ENCODE measurements at places on chromosomes 12 and 14.

DNA sequence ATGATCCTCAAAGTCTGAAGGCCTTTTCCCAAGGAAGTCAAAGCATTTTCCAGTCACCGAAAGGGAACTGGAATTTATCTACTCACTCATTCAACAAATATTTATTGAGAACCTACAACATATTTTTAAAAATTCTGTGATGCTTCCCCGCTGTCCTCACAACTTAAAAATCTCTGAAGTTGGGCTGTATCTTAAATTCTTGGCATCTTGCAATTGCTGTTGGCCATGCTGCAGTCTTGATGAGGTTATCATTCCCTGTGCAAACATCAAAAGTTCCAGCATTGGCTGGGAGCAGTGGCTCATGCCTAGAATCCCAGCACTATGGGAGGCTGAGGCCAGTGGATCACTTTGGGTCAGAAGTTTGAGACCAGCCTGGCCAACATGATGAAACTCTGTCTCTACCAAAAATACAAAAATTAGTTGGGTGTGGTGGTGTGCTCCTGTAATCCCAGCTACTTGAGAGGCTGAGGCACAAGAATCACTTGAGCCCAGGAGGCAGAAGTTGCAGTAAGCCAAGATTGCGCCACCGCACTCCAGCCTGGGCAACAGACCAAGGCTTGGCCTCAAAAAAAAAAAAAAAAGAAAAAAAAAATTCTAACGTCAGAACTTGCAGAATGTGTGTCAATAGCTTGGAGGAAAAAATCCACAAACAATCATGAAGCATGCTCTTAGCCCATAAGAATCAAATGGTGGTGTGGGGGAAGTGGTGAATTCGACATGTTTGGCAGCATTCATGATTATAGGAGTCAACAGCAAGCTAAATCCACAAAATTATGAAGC is 34.9 kb downstream of the CCDC177 start:
- DNase-seq: no peak

DNA sequence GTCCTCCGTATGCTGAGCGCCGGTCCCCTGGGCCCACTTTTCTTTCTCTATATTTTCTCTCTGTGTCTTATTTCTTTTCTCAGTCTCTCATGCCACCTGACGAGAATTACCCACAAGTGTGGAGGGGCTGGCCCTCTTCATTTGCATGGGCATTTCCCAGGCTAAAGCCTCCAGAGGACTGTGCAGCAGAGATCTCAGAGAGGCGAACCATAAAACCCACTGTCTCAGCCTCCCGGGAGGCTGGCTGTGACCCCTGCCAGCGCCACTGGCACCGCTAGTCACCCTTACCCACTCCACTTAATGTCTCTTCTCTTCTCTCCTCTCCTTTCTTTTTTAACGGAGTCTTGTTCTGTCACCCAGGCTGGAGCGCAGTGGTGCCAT is 7.1 kb upstream of the SERPINA9 start:
- DNase-seq: no peak

GRCh38 chr12:2963154-2963759 is 4.1 kb downstream of the TEAD4 start:
- DNase-seq: no peak

DNA sequence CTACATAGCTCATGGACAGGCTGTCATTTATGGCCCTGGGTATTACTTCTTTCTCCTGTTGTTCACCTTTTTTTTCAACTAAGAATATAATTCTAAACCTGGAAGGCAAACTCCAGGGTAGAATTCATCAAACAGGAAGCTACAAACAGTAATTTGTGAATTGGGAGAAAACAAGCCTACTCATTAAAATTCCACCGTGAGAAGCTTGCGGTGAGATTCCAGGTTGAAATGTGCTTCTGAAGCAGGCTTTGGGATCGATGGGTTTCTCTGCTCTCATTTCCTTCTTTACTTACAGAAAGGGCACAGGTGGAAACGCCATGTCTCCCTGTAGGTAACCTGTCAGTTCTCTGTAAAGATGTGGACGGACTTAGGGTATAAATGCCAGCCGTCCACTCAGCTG is 257.5 kb downstream of the TMEM132C start:
- DNase-seq: no peak

DNA sequence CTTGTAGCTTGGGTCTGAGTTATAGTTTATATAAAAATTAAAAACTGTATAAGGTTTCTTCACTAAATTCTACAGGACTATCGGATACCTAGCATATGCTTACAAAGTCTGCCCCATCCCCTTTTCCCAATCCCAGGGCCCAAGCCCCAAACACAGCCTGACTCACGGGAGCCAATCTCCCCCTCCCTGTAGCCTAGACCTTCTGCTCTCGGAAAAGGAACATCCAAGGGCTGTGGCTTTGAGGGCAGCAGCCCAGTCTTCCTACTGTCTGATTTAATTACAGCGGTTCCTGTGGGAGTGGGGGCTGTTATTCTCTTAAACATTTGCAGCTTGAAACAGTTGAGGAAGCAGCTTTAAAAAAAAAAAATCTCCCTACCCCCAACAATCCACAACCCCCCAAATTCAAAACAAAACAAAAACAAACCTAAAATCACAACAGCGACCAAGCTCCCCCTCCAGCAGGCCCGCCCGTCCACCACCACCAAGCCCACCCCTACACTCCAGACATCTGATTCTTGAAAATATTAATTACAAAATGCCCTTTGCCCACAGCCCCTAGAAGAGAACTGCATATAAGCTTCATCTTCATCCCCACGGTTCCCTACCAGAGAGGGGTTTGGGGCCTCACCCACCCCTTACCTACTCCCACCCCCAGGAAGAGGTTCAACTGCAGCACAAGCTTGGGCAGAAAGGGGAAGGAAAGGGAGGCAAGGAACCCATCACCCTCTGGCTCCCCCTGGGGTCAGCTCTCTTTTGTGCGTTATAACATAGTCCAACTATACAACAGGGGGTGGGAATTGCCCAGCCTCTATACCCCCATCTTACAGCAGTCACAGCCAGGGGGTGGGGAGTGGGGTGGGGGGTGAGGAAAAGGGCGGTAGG is 1.1 kb upstream of the PRKAG1 start:
- DNase-seq: no peak

- no peak for DNase-seq
These were observed 7.5 kb downstream of the KLRG1 start for GRCh38 chr12:8996682-8997405.

DNA sequence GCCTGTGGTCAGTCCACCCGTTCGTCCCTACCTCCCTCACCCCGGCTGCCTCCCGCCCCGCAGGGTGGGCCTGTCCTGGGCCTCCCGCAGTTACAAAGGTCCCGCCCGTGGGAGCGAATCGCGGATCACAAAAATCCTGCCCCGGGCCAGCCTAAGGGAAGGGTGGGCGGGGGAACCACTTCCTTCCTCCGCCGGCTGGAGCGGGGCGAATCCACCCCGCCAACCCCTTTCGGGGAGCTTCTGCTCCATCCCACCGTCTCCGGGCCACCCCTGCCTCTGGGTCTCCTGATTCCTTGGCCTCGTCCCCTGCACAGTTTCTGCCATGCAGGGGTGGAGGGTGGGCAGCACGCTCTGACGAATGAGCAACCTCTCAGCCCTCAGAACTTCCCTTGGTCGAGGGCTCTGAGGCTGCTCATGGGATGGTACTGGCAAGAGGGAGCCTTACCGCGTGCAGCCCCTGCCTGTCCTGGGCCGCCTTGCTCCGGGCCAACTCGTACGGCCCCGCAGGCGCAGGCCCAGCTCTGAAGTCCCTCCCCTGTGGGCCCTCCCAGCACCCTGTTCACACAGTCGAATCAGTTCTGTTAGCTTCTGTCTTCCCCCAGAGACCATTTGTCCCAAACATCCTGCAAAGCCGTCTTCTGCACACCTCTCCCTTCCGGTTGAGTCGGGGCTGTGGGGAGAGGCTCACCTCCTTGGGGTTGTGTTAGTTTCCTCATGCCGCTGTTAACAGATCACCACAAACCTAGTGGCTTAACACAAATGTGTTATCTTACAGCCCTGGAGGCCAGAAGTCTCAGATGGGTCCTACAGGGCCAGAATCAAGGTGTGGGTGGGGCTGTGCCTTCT is 589 bp upstream of the HVCN1 start:
- peak; percentile 40 for DNase-seq

DNA sequence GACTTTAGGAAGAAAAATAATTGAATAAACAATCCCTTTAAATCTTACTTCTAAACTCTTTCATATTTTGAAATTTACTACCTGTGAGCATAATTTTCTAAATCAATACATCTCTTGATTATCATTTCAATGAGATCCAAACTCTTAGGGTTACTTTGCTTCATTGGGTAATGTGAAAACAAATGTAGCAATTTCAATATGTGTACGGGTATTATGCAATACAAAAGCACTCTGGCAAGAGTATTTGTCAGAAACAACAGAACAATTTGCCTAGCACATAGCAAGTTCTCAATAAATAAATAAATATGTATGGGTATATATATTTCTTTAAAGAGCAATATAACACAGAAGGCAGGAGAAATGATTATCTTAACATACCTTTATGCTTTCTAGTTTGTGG is 77.1 kb downstream of the PLEKHG7 start:
- DNase-seq: no peak

- no peak for DNase-seq
These were observed 49.4 kb downstream of the MAGOHB start for GRCh38 chr12:10563966-10564365.

DNA sequence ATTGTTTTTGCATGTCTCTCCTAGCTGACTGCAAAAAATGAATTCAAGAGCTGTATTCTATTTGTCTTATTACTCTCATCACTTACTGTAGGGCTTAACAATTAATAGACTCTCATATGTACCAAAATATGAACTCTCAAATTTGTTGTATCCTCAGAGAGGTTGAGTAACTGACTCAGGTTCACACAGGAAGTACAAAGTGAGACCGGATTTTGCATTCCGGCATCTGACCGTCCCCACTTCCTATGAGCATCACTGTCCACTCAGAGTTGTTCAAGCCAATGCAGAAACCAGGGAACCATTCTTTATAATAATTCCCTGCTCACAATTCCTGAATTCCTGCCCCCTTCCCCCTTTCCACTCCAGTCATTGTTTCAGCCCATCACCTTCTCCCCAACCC is 113.3 kb upstream of the AMIGO2 start:
- DNase-seq: no peak

- no peak for DNase-seq
These were observed 1.6 kb downstream of the MAPK1IP1L start for GRCh38 chr14:55053018-55053417.

- no peak for DNase-seq
These were observed 303 bp downstream of the SAMD4A start for GRCh38 chr14:54567224-54567638.

DNA sequence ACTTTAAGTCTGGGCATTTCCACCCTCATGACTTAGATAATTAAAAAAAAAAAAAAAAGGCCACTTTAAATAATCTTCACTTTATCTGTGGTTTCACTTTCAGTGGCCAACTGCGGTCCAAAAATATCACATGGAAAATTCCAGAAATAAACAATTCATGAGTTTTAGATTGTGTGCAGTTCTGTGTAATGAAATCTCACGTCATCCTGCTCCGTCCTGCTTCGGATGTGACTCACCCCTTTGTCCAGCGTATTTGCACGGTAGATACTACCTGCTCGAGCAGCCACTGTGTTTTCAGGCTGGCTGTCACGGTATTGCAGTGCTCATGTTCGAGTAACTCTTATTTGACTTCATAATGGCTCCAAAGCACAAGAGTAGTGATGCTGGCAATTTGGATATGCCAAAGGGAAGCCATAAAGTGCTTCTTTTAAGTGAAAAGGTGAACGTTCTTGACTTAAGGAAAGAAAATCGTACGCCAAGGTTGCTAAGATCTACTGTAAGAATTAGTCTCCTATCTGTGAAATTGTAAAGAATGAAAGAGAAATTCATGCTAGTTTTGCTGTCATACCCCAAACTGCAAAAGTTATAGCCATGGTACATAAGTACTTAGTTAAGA is 2.4 kb downstream of the E2F7 start:
- DNase-seq: no peak

DNA sequence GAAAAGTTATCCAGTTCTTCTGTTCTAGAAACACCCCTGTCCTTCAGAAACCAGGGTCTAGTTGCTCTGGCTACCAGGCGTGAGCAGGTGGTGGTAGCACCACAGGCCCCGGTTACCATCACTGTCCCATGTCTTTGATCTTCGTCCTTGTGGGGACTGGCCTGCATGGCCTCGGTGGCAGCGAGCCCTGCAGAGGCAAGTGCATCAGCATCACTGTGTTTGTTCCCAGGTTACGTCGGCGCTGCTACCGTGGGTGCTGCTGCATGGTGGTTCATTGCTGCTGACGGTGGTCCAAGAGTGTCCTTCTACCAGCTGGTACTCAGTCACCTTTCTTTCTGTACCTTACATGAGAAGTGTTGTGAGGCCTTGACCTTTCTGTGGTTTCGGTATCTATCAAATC is 58.9 kb downstream of the ANAPC7 start:
- DNase-seq: no peak

DNA sequence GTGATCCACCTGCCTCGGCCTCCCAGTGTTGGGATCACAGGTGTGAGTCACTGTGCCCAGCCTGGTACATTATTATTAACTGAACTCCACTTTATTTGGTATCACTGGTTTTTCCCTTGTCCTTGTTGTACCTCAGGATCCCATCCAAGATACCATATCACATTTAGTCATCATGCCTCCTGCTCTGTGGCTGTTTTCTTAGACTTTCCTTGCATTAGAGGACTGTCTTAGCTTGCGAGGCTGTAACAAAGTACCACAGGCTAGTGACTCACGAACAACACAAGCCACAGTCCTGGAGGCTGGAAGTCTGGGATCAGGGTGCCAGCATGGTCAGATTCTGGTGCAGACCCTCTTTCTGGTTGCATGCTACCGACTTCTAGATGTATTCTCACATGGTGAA is 12.2 kb downstream of the KLC1 start:
- DNase-seq: no peak

DNA sequence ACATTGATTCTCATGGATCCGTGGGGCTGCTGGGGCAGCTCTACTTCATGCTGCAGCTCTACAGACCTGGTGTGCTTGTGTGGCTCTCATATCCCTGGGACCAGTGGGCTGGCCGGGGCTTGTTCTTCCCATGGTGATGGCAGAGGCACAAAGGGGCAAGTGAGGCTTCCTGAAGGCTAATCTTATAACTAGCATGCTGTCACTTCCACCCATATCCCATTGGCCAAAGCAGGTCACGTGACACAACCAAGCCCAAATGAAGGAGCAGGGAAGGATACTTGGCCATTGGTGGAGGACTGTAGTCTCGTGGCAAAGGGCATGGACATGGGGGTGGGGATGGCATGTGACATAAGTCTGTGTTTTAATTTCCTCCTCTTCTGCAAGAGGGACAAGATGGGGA is 9.9 kb downstream of the PLBD2 start:
- no peak for DNase-seq

DNA sequence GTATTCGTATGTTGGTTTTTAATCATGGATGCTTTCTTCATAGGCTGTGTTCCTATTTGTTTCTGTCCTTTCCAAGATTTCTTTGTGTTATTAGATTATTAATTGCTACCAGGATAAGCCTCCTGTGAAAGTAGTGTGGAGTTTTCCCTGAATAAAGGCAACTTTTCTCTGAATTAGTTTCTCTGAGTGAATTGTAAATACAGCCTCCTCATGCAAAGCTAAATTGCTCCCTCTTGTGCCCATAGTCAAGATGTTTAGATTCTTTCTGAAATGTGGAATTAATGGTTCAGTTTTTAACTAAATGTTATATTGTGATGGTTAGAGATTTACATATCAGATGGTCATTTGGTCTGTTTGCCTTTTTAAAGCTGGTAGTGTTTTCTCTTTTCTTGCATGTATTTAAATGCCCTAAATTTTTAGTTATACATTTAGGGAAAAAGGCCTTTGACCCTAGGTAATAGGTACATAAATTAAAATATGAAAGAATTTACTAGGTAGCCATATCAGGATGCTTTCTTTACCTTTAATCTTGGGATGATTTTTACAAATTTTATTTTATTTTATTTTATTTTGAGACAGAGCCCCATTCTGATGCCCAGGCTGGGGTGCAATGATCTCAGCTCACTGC is 8.9 kb downstream of the APAF1 start:
- peak; percentile 49 for DNase-seq

Data from central memory CD4-positive, alpha-beta T cell (primary cell).